ENCODE measurements at places on chromosomes 3 and 15.

- ATAC-seq = no peak
These were observed 22.7 kb downstream of the ABHD6 start for GRCh38 chr3:58260261-58260731.

DNA sequence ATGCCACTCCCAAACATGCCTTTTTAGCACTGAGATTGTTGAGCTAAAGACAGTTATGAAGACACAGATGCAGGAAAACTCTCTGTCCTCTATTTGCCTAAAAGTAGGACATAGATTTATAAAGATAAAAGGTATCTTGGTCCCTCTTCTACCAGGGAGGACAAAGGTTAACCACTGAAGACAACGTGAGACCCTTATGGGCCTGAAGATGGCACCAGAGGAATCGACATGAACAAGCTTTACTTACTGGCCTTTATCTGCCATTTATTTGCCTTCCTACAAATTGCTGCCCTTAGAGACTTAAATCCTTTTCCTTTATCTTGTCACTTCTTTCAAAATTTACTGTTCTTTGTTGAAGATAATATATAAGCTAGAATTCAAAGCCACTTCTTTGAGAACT, 109.7 kb upstream of the FAM3D start:
- no peak for ATAC-seq

DNA sequence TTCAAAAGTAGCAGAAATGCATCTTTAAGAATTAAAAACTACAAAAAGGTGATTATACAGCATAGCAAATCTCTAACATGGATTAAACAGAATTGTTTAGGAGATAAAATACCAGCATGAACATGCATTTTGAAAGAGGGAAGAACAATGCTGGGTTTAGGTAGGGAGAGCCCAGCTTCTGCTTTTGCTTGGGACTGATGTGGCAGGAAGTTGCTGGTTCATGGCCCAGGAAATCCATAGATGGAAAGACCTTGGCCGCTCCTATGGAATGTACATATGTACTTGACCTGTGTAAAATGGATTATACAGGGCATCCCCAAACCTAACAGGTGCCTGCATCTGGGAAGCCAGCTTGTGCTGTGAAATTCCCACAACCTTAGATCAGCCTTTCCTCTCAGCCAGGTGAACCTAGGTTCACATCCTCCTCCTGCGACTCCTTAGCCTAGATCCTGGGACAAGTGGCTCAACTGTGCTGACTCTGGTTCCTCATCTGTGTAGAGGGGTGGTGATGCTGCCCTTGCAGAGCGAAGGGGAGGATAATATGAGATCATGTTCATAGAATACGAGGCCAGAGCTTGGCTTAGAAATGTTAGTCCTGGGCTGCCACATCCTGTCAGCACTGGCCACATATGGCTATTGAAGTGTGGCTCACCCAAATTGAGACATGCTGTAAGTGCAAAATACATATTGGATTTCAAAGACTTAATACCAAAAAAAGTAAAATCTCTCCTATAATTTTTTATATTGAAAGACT, 47.0 kb upstream of the PLXNA1 start:
- ATAC-seq = no peak

DNA sequence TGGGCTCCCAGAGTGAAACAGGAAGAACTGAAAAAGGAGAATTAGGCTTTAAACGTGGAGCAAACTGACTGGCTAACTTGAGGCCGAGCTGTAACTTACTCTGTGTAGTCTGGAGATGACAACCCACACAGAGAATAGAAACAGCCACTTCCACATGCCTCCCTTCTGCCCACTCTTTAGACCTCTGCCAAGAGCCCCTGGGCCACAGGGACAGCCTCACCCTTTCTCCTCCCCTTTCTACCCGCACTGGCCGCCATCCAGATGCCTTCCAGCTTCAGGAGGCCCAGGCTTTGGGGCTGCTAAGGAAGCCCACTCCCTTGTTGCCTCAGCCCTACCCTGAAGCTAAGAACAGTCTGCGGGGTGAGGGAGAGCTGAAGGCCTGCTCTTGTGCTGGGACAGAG, 6.8 kb downstream of the ARHGAP31 start:
- ATAC-seq = no peak

- ATAC-seq = no peak
These were observed 144.9 kb downstream of the LIPC start for GRCh38 chr15:58576657-58577056.

- no peak for ATAC-seq
These were observed 50.6 kb upstream of the PHLDB2 start for GRCh38 chr3:111808439-111808838.

DNA sequence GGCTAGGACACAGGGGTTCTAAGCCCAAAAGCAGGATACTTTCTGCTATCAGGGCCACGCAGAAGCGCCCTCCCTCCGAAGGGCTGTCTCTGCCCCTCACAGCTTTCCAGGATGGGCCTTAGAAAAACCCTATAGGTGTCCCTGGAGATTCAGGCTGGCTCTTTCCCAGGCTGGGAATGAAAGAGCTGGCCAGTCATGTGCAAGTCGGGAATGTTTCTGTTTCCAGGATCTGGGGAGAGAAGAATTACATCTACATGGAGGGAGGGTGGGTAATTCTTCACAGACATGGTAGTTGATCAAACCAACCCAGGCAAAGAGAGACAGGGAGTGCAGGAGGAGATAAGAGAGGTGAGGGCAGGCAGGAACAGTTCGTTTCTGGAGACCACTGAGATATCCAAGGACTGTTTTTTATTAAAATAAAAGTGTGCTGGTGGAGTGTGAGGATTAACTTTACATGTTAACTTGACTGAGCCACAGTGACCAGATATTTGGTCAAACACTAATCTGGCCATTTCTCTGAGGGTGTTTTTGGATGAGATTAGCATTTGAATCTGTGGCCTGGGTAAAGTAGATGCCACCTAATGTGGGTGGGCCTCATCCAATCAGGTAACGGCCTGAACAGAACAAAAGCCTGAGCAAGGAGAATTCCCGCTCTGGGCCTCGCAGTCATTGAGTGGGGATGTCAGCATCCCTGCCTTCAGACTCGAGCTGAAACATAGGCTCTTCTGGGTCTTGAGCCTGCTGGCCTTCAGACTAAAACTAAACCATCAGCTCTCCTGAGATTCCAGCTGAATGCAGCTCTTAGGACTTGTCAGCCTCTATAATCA, 15.3 kb downstream of the NUP210 start:
- no peak for ATAC-seq

DNA sequence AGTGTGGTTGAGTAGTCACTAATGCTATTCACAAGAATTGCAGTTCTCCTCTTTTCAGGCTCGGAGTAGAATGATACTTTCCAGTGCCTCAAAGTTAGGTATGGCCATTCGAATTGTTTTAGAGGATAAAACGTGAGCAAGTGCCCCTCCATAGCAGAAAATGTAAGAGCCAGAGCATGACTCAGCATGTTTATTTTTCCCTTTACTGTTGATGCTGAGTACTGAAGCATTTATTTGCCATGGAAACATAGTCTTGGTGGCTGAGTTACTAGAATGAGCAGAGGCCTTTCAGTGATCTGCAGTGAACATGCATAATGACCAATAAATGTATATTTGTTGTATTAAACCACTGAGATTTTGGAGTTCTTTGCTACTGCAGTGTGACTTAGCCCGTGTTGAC, 540.6 kb downstream of the NLGN1 start:
- no peak for ATAC-seq

- ATAC-seq = no peak
These were observed 185.5 kb downstream of the MCTP2 start for GRCh38 chr15:94416820-94417219.

- no peak for ATAC-seq
These were observed 101.3 kb upstream of the SLCO3A1 start for GRCh38 chr15:91752081-91752785.

- no peak for ATAC-seq
These were observed 747 bp downstream of the NSUN3 start for GRCh38 chr3:94063496-94064119.

DNA sequence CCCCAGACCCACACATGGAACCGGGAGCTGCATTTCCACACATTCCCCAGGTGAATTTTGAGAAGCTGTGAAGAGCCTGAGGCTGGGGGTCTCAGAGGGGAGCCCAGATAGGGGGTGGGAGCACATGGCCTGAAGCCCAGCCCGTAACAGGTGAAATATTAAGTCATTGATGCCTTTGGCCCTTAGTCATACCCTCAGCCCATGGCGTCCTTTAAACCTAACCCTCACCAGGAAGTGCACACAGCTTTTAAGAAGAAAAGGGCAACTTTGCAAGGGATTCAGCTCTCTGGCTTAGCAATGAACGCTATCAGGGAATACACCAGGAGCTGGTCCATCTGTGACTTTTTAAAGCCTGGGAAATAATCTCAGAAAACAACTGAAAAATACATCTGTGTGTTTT, 40.6 kb downstream of the WNT7A start:
- ATAC-seq = no peak

DNA sequence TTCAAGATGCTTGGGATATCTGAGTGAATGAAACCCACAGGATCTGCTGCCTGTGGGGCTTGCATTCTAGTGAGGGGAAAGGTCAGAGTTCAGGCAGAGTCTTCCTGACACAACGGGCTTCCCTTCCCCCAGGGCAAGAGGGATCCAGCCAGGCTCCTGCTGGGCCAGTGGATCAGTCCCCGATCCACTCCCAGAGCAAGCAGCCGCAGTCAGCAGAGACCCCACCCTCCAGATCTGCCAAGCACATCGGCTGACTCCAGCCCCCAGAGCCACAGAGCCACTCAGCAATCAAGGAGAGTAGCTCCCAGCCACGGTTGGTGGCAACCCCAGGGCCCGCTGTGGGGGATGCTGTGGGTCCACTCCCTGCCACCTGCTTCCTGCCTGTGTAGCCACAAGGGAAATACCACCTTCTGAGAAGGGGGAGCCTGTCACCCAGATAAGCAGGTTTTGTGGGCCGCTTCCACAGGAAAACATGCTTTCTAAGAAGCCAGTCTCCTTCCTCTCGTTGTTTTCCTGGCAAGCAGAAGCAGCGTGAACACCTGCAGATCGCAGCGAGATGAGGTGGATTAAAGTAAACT, 44.9 kb downstream of the CPN2 start:
- ATAC-seq = no peak

DNA sequence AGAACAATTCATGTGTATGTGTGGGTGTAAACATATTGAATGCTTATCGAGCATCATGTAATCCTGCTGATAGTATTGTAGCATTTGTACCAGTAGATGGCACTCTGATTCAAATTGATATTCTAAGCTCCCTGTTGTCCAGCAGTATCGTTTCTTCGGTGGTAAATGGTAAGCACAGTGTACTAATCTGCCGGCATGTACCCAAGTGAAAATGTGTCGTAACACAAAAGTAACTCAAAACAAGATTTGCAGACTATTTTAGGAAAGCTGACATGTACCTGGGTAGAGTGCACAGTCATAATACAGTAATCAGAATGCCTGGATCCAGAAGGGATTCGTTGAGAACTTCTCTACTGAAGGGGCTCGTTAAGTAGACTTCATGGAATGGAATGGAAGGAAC, 31.7 kb upstream of the MNS1 start:
- ATAC-seq = peak; percentile 82

DNA sequence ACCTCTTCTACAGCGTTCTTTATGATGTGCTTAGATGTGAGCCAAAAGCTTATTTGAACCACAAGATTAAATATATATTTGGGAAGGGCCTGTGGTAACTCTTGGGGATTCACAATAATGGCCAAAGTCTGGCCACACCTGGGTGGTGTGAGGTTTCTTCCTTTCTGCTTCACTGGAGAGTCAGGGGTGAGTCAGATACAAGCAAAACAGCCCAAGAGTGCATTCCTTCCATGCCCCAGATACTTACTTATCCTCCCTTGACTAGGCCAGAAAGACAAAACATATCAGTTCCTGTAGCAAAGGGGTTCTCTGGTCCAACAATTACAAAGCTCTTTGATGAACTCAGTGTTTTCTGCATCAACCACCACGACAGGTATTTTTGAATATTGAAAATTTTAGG, 941 bp downstream of the ZBED2 start:
- ATAC-seq = no peak

DNA sequence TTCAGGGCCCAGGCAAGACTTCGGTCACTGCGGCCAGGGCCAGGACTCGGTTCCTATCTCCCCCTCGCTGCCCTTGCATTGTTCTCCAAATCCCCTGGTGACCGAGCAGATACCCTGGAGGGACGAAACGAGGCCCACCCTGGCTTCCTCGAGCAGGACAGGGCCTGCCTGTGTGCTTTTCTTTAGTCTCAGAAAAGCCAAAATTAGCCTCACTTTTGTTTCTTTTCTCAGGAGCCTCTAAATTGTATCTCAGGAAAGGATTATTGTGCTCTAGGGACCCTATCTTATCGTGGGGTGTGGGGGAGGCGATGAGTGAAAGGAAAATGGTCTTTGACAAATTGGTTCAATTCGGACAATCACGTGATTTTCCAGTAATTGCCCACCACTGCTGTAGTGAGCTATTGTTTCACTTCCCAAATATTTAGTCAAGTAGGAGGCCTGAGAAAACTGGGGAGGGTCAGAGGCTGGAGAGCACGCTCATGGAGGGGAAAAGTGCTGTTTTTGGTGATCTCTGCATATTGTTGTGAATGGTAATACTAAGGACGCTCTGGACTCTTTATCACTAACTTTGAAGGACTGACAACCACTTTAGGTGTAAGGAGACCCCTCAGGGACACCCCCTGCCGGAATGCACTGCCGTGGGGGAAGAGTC, 61.6 kb downstream of the TMEM44 start:
- ATAC-seq = no peak

- no peak for ATAC-seq
These were observed 125.5 kb upstream of the FRMD4B start for GRCh38 chr3:69511361-69511760.

- ATAC-seq = peak; percentile 14
These were observed 297 bp downstream of the PRC1 start for GRCh38 chr15:90994059-90994416.

DNA sequence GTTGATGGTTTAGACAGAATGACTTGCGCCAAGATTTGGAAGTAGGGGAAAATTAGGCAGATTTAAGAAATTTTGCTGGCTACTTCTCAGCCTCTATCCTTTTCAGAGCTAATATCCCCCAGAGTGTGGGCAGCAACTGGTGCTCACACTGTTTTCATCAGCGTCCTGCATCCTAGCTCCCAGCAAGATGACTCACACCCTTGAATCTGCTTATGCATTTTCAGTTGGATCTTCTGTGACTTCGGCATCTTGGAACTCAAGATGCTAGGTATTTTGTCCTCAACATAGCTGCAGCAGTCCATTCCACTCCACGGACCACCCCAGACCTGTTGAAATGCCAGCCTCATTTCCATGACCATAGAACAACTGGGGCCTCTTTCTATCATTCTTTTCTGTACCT, 336.1 kb upstream of the NR2F2 start:
- ATAC-seq = no peak

GRCh38 chr15:84649706-84650105, 4.4 kb downstream of the WDR73 start:
- ATAC-seq = no peak

- no peak for ATAC-seq
These were observed 348.3 kb downstream of the MFSD1 start for GRCh38 chr3:159150180-159150579.

- ATAC-seq = no peak
These were observed 18.3 kb downstream of the MAGEL2 start for GRCh38 chr15:23629234-23629805.

Measured in gastroesophageal sphincter (tissue), 4 donors.